Esophagus squamous epithelium (tissue), 5 donors: ENCODE measurements at places on chromosomes 1 and 21.

GRCh38 chr1:12400027-12400693 lies 170.3 kb downstream of the VPS13D start:
- DNase-seq, result no peak

DNA sequence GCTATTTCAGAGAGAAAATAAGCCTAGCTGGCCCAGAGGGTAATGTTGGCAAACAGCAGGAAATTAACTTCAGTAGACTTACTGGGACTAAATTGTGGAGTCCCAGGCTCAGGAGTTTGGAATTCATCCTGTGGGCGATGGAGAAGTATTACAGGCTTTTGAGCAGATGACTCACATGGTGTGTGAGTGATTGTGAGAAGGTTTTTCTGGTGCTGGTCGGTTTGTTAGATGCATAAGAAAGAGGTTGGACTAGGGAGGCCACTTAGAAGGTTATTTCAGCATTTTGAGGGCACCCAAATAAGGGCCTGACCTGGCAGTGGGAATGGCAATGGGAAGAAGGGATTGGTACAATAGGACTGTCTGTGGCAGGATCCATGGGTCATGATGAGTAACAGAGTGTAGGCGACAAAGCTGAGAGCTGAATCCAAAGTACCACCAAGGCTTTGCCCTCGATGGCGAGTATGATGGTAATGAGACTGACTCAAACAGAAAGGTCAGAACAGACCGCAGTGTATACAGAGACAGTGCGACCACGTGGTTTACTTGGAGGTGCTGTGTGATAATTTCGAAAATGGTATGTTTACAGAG lies 69.2 kb upstream of the KIF26B start:
- DNase-seq, result no peak

- DNase-seq, result no peak
These were observed 11.7 kb upstream of the EPHA2 start for GRCh38 chr1:16167331-16168143.

DNA sequence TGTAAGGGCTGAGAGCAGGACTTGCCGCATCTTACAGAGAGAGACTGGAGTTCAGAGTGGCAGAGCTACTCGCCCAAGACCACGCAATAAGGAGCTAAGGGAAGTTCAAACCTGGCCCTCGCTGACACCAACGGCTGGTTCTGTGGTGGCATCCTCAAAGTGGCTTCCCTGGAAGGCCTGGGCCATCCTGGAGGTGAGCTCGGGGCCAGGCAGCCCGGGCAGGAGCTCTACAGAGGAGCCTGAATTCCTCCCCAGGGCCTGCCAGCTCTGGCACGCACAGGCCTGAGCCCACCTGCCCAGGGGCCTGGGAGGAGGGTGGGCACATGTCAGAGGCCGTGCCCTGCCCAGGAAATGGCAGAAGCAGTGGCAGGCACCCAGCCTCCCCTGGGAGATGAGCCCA lies 68.6 kb downstream of the MEGF6 start:
- DNase-seq, result no peak

DNA sequence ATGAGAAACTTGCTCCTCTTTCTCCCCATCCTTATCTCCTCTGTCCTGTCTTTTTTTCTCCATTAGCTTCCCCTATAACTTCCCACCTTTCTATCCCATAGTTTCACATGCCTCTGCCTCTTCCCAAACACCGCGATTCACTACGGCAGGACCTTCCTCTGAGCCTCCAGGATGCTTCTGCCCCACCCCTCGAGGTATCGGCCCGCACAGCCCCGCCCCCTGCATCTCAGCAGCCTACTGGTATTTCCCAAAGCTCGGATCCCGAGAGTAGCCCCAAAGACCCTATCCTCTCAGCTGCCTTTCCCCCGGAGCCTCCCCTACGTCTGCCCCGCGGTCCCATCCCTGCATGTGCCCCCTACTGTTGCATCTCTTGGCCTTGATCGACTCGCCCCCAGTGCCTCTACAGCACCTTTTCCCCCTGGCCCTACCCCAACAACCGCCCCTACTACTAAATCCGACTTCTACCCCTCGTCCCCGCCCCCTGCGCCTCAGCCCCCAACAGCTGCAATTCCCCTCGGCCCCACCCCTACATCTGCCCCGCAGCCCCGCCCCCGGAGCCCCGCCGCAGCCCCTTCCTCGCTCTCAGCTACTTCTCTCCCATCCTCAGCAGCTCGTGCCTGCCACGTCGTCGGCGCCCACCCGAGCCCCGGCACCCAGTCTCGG lies 512 bp downstream of the PIAS3 start:
- peak; percentile 19 for DNase-seq

GRCh38 chr1:85148524-85149250 lies 52.1 kb downstream of the SYDE2 start:
- DNase-seq, result no peak

- no peak for DNase-seq
These were observed 18.6 kb downstream of the AZIN2 start for GRCh38 chr1:33099290-33100118.

DNA sequence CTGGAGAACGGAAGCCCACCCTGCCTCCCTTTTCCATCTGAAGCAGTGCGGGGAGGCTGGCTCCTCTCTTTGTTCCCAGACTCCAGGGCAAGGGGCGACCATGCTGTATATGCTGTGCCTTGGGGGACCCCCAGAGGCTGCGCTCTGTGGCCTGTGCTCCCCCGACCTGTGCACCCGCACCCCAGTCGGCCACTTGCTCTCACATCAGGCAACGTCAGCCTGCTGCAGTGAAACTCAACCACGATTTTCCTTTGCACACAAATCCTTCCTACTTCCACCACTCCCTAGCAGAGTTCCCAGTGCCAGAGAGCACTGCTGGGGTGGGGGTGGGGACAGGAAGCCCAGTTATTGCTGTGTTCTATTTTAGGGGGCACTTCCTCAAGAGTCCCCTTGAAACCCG lies 52.5 kb downstream of the SIM2 start:
- no peak for DNase-seq

DNA sequence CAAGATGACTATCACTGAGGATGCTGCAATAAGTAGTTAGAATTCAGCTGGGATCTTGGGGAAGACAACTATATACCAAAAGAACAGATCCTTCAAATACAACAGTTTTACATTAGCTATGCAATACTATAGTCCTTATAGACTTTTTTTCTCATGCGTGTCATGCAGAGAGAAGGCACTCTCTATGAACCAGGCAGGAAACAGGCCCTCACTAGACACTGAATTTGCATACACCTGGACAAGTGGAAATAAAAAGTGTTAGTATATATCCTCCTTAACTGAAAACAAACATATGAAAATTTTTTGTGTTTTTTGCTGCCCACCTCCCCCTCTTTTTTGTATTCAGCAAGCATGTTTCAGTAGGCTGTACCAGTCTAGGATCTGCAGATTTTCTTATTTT lies 29.9 kb downstream of the TMCO1 start:
- no peak for DNase-seq

DNA sequence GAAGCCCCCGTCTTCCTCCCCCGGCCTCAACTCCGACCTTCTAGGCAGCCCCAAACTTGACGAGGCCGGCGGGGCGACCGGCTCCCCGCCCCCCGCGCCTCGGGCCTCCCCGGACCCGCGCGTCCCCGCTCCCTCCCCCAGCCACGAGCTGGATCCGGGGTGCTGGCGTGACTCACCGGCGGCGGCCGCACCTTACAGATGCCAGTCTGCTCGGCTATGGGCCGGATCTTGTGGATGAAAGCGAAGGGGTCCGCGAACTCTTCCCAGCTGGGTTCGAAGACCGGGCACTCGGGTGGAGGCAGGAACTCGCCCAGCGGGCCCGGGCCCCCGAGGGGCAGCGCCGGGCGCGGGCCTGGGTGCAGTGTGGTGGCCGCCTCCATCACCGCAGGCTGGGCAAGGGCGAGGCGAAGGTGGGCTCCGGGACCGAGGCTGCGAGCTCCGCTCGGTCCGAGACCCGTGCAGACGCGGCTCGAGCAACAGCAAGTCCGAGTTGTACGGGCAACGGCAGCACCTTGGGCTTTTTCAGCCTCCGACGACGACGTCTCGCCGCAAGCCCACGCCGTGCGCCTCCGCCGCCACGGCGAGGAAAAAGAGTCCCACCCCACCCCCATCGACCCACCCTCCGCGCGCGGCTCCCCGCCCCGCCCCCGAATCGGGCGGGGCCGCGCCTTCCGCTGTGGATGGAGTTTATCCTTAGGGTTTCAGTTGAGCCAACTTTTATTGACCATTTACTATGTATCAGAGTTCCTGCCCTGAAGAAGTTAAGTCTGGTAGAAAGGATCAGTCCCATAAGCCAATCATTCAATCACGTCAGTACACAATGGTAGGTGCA lies at the start of gene KDM5B:
KDM5B (minus strand) TSS at position 496 of the 832 bp plus-strand sequence; CDS start at position 380, 116 bp downstream.
- DNase-seq, result no peak

GRCh38 chr1:211734359-211734758 lies 58.9 kb upstream of the NEK2 start:
- DNase-seq, result no peak

DNA sequence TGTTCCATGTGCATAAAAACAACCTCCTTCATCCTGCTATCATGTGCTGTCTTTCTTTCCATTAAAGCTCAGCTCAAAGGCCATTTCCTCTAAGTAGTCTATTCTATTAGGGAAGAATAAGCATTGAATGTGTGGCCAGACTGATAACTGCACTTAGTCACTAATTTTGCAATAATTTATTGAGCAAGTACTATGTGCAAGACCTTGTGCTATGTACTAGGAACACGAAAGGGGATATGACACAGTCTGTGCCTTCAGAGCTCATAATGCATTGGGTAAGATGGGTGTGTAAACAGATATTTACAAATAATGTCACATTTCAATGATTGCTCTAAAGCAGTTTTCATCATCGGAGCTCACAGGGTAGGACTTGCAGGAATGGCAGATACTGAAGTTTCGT lies 54.2 kb downstream of the NMNAT2 start:
- DNase-seq, result no peak

GRCh38 chr1:233572896-233573295 lies 41.0 kb upstream of the KCNK1 start:
- no peak for DNase-seq

DNA sequence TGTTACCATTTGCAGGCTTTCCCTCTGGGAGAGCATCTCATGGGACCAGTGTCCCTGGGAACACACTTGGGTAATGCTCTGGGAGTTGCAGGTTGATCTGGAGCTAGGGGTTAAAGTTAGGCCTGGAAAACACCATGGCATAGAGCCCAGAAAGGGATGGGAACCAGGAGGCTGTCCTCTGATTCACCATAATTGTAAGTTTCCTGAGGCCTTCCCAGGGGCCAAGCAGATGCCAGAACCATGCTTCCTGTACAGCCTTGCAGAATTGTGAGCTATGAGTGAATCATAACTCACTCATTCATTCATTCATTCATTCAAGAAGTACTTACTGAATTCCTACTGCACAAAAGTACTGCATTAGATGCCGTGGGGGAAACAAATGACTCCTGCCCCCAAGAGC lies 50.0 kb downstream of the LACTBL1 start:
- no peak for DNase-seq

DNA sequence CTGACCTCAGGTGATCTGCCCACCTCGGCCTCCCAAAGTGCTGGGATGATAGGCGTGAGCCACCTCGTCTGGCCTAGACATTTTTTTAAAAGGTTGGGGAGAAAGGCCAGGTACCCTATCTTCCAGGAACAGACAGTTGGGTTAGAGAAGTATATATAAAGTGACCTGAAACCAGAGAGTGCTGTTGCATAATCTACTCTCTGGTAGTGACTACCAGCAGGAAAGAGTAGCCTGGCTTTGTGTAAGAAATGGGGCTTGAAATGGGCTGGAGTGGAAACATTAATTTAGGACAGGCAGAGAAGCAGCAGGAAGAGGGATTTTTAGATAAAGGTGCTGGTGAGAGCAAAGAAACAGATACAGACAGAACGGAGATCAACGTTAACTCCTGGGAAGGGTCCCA lies 125.8 kb upstream of the HOOK1 start:
- no peak for DNase-seq
